CD4-positive, alpha-beta T cell (primary cell): ENCODE measurements at places on chromosomes 4 and X.

DNA sequence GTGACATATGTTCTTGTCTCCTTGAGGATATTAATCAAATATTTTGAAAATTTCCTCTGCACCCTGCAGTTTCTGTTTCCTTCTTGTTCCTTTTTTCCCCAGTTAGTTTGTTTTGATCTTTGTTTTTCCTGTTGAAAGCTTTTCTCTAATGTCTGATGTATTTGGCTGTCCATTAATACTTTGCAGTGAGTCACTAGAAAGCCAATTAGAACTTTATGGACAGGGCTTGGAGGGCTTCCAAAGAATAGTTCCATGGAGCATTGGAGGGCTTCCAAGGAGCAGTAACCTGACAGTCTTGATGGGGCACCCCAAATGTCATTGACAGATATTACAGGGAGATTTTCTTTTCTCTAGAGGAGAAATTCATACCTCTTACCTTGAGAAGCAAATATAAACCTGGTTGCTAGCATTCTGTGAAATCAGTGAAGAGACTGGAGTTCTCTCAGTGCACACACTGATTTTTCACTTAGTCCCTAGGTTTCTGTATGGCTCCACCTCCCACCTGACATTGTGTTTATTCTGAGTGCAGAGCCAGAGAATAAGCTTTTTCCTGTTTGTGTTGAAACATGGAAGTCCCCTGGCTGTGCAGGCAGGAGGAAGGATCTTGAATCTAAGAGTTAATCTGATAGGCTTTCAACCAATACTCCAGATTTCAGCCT, 26.5 kb downstream of the SPARCL1 start:
- DNase-seq: no peak

DNA sequence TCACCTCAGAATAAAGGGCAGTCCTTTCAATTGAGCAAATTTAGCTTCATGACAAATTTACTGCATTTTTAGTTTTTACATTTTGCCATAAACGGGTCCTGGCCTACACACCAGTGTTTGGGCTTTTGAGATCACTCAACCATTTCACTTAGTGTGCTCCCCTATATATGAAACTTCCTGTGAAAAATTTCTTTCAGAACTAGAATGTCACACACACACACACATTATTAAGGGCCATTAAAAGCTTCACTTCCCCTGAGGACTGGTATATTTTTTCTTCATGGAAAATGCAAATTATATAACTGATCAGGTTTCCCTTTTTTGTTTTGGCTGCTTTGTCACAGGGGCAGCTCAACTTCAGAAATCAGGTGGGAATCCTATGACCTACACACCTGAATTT, 206.5 kb downstream of the ENOX2 start:
- DNase-seq: no peak

GRCh38 chrX:3532581-3533085, 180.8 kb downstream of the PRKX start:
- no peak for DNase-seq

DNA sequence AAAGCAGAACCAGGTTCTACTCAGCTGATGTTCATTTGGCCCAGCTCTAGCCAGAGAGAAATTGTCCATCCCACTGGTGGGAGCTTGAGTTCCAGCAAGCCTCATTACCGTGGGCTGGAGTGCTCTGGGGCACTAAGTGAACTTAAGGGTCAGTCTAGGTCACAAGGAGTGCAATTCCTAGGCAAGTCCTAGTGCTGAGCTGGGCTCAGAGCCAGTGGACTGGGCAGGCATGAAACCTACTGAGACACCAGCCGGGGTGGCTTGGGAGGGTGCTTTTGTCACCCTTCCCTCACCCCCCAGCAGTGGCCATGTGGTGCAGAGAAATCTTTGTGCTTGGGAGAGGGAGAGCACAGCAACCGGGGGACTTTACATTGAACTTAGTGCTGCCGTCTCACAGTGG, 39.4 kb downstream of the GSX2 start:
- DNase-seq: no peak

GRCh38 chr4:156594624-156595023, 377.0 kb downstream of the PDGFC start:
- DNase-seq: no peak

GRCh38 chrX:141314441-141314840, 72.1 kb upstream of the SPANXC start:
- no peak for DNase-seq

DNA sequence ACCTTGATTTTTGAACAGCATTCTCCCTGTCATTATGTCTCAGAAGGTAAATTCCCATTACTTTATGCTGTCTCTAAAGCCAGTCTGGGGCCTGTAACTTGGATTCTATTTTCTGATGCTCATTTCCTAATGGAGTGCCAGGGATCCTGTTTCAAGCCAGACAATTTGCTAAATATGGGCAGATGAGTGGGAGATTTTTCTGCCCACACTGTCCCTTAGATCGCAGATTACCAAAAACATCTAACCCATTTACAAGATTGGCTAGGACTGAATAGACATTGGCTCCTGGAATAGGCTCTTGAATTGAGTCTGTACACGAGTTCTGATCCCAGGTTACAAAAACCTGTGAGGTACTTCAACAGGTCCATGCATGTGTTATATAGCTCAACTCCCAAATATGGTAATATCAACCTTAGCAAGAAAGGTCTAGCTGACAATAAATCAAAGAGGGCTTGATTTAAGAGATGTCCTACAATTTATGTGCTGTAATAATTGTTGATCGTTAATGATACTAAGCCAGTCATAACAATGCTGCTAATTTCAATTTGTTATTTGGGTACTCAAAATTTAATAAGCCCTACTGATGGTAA, 5.7 kb downstream of the GPC3 start:
- DNase-seq: no peak

DNA sequence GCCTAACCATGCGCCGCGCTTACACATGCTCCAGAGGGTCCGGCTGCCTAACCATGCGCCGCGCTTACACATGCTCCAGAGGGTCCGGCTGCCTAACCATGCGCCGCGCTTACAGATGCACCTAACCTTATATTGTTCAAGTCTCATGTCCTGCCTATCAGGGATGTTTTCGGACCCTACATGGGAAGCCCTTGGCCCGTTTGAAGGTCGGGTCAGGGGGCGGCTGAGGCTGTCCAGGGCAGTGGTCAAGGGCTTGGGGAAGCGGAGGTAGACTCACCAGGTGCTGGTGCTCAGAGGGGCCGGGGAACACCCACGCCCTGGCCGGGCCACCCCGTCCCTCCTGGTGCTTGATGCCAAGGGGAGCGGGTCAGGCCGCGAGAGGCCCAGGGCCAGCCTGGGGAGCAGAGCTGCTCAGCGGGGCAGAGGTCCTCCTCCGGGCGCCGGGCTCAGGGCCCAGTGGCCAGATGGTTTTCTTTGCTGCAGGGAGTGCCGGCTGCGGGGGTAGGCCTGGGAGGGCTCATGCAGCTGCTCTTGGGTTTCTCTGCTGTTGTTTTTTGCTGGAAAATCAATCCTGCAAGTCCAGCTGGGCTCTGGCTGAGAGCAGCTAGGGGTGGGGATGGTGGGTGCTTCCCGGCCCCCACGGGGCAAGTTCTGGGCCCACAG, 35.4 kb upstream of the SPON2 start:
- no peak for DNase-seq

DNA sequence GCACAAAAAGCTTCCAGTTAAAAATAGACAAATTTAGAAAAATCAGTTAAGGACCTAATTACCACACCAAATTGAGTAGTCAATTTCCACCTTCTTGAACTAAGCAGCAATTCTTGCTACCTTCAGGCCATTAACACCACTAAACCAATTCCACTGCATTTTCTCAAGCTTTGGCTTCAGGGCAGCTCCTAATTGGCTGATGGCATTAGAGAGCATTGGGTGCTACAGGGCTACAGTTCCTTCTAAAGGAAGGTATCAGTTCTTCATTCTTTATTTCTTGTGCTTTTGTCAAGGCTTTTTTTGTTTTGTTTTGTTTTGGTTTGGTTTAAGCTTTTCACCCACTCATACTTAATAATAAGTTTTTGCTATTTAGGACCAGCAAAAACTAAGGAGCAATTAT, 90.2 kb upstream of the FAM241A start:
- DNase-seq: no peak

DNA sequence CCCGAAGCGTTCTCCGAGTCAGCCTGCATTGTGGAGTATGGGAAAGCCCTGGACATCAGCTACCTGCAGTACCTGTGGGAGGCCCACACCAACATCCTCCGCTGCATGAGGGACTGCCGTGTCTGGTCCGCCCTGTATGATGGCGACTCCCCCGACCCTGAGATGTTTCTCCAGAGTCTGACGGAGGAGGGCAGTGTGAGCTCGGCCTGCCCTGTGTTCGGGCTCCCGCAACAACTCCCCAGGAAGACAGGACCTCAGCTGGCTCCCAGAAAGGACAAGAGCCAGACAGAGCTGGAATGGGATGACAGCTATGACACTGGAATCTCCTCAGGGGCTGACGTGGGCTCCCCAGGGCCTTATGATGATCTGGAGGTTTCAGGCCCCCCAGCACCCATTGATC, 111.3 kb downstream of the GATB start:
- DNase-seq: no peak

- DNase-seq: no peak
These were observed 69.0 kb downstream of the SLC16A2 start for GRCh38 chrX:74490247-74490646.

GRCh38 chr4:120434756-120435155, 368.1 kb upstream of the MAD2L1 start:
- no peak for DNase-seq

DNA sequence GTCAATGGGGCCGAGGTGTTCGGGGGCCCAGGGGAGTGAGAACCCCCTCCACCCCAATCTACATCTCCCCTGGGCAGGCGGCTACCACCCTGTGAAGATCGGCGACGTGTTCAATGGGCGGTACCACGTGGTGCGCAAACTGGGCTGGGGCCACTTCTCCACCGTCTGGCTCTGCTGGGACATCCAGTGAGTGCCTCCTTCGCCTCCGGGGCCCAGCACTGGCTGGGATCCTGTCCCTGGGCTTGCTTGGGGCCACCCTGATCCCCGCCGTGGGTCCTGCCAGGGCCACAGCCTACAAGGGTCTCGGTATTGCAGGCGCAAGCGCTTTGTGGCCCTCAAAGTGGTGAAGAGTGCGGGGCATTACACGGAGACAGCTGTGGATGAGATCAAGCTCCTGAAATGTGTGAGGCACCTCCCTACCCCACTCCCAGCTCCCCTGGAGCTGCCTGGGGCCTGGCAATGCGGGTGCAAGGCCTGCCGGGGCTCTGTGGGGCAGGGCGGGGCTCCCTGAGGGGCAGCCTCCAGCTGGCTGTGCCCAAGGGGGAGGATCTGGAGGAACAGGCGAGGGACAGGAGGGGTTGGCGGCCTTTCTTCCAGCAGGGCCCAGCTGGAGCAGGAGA, 697 bp downstream of the SRPK3 start:
- no peak for DNase-seq

- no peak for DNase-seq
These were observed 1800.8 kb upstream of the PCDH10 start for GRCh38 chr4:131348263-131348662.

DNA sequence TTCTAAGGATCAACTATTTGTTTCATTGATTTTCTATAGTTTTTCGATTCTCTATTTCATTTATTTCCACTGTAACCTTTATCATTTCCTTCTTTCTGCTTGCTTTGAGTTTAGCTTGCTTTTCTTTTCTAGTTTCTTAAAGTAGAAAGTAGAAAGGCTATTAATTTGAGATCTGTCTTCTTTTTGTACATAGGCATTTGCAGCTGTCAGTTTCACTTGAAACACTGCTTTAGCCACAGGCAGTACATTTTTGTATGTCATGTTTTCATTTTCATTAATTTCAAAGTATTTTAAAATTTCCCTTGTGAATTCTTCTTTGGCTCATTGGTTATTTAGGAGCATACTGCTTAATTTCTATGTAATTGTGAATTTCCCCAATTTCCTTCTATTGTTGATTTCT, 152.2 kb downstream of the SH3KBP1 start:
- DNase-seq: no peak

DNA sequence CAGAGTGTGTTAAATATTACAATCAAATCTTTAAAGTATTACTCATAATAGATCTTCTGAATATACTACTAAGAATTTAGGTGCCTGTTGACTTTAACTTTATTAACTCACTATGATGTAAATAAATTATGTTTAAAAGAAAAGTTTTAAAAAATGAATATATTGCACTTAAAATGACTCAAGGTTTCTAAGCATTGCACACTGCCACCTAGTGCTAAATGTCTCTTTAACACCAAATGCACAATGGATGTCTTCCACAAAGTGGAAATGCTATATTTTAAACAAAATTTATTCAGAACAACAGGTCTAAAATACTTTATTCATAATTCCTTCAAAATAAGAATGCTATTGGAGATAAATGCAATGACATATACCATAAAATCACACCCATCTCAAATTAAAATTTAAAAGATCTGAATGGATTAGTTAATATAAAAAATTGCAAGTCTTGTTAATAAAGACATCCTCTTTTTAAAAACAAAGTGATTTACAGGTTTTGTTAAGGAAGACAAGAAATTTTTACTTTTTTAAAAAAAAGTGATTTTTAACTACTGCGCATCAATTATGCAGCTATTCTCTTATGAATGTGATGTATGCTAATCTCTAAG, 5.5 kb downstream of the INPP4B start:
- DNase-seq: peak; percentile 64

DNA sequence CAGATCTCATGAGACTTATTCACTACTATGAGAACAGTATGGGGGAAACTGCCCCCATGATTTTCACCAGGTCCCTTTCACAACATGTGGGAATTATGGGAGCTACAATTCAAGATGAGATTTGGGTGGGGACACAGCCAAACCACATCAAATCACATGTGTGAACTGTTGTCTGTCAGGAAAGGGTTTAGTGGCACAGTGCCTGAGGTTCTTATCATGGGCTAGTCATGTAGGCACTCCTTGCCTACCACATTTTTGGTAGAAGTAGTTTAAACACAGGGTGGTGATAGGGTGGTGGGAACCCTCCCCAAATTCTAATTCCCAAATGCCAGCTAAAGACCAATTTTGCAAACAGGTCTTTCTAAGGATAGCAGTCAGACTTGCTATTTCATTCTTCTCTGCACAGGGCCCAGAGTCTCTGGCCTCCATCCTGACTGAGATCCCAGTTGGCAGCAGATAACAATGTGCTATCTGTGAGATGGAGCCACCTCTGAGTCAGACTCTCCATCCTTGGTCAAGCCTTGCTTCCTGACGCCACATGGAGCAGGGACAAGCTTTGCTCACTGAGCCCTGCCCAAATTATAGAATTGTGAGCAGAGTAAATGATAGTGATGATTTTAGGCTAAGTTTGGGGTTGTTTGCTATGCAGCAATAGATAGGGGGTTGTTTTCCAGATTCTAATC, 33.5 kb upstream of the SETD7 start:
- DNase-seq: no peak

- no peak for DNase-seq
These were observed 87.0 kb upstream of the SCOC start for GRCh38 chr4:140286456-140286855.

- DNase-seq: no peak
These were observed 392.6 kb upstream of the FTHL17 start for GRCh38 chrX:31464306-31464915.
